Stimulated activated CD8-positive, alpha-beta memory T cell treated with anti-CD3 and anti-CD28 coated beads, Interleukin-7, amount 100 ng/mL, for 1 hour (primary cell): ENCODE measurements at places on chromosomes 12 and 14.

DNA sequence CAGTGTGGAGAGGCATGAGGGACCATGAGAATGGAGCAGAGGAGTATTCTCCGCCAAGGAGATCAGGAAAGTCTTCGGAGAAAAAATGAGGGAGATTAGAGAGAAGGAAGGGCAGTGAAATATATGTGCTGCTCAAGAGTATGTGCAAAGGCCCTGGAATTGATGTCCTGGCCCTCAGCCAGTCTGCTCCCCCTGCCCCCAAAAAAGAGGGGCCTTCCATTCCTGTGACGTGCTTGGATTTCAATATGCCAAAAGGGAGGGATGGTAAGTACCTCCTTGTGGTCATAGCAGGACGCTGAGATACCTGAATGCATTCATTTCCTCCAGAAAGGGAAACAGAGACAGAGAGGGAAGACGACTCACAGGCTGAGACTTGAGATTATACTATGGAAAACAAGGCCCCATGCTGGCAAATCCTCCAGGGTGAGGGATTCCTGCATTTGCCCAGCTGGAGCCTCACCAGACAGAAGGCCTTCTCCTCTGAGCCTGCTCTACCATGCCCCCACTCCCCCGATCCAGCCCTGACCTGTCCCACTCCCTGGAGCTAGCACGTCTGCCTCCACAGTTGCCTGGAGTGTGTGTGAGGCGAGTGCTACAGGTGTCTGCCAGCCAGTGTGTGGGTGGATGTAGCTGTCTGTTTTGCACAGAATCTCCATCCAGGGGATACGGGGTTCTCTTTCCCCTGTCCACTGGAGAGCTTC, 3.9 kb upstream of the RARG start:
- no peak for DNase-seq

DNA sequence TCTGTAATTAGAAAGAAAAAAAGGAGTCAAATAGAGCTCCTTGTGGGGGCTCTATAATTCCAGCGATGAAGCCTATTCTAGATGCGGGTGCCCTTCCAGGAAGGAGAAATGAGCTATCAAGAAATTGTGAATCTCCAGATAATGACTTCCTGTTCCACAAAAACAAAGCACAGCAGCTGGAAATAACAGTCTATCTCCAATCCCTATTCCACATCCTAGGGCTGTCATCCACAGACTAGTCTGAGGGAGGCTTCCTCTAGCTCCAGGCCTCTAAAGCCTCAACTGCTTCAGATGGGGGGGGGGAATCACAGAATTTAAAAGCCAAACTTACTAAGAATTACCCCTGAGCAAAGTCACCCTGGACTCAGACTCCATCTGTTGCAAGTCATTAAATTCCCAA, 77.4 kb upstream of the GTF2A1 start:
- DNase-seq, result no peak

DNA sequence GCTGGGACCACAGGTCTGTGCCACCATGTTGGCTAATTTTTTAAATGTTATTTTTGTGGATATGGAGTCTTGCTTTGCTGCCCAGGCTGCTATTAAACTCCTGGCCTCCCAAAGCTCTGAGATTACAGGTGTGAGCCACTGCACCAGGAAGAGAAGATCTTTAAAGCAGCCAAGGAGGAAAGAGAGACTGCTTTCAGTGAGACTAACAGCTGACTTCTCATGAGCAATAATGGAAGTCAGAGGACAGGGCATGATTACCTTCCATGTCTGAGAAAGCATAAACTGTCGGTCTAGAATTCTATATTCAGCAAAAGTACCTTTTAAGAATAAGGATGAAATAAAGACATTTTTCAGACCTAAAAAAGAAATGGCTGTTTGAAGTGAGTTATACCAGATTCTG, 57.3 kb upstream of the CHGA start:
- no peak for DNase-seq

DNA sequence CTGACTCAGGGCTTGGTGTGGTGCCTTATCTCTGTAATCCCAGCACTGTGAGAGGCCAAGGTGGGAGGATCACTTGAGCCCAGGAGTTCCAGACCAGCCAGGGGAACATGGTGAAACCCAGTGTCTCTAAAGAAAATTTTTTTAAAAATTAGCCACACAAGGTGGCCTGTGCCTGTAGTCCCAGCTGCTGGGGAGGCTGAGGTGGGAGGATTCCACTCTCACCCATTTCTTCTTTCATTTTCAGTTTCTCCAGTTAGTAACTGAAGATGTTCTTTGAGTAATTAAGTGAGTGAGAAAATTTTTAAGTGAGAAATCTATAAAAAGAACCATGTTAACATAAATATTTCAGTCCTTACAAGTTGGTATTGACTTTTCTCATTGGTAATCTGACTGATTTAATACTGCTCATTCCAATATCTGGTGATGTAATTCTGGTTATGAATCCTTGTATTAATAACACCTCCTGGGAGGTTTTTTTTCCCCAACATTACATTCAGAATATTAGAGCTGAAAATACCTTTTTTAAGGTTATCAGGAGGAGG, 6.1 kb downstream of the METTL3 start:
- DNase-seq, result no peak

DNA sequence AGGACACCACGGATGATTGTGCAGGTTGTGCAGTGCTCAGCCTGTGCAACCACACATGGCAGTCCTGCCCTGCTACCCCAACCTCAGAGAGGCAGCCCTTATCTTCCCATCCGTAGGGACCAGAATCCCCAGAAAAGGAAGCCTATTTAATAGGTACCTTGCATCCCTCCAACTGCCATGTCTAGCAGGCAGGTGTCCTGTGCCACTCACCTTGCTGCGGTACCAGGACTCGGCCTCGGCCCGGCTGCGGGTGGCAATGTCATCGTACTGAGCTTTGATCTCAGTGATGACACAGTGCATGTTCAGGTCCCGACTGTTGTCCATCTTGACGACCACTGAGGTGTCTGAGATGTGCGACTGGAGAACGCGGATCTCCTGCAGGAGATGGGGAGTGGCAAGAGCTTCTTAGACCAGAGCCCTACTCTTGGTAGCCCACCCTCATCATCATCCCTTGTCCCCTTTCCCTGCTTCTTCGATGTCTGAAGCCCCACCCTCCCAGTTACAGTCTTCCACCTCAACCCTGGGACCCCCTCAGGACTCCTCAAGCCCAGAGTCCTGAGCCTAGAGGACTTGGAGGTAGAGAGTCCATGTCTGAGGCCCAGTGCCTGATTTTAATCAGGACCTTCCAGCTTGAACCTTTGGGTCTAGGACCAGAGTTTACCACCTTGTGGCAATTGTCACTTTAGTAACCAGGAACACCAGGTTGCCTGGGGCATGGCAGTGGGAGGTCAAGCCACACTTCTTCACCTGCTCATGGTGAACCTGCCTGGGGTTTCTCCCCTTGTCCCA, 20.5 kb downstream of the KRT7 start:
- no peak for DNase-seq

GRCh38 chr12:54431911-54432814, 13.1 kb upstream of the ITGA5 start:
- DNase-seq, result no peak

DNA sequence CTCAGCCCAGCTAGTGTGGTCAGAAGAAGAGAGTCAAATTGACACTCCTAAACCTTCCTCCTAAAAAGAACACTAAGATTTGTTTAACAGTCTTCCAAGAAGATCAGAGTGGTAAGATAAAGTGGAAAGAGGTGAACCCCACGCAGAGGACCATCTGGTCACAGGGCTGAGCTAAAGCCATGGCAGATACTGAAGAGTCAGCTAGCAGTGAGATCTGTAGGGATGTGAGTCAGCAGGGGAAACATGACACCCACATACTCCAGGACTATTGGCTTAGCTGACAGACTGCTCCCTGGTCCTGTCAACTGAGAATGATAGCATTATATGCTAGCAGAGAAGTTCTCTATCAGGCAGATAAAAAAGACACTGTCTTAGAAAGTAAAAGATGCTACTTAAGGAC, 269.4 kb upstream of the ALG10 start:
- no peak for DNase-seq

DNA sequence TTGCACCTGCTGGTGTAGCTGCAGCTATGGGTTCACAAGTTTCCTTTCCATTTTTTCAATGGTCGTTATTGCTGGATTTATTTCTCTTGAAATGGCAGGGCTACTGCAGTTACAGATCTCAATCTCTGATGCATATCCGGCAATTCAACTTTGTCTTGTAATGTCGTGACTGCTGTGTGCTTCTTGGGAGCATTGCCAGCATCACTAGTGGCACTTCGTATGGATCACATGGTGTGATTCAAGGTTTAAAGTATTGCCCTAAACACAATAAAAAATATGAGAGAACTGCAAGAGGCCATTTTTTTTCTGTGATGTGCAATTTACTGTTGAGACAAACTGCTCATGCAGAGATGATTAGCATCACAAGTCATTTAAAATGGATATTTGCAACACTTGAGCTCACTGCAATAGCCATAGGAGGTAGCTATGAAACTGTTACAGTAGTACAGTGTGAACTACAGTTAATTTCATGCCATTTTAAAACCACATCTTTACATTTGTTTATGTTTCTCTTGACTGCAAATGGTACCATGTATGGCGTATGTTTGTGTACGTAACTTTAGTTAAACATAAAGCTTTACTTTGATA, 217.4 kb upstream of the PDE3A start:
- no peak for DNase-seq

- no peak for DNase-seq
Observed at GRCh38 chr14:32081901-32082300, 4.8 kb downstream of the ARHGAP5 start.

GRCh38 chr14:61491876-61492434, 170.6 kb downstream of the PRKCH start:
- no peak for DNase-seq

DNA sequence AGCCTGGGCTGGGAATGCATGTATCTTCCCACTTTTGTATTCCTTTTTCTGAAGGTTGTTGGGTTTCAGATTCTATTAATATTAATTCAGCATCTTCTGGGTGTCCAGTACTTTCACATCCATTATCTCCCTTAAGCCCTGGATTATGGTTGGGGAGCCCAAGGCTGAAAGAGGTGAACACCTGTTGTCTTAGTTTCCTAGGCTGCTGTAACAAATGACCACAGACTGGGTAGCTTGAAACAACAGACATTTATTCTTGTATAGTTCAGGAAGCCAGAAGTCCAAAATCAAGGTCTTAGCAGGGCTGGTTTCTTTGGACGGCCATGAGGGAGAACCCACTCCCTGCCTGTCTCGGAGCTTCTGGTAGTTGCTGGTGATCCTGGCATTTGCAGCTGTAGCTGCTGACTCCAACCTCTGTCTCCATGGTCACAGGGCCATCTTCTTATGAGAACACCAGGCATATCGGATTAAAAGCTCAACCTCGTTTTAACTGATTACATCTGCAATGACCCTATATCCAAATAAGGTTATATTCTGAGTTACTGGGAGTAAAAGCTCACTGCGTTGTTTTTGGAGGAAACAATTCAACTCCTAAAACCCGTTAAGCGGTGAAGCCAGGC, 68.2 kb upstream of the CLMN start:
- no peak for DNase-seq

GRCh38 chr14:59333235-59333634, 131.9 kb downstream of the GPR135 start:
- no peak for DNase-seq

- no peak for DNase-seq
Observed at GRCh38 chr14:75322746-75323145, 44.1 kb downstream of the FOS start.

GRCh38 chr12:68109444-68110217, 49.9 kb downstream of the IFNG start:
- no peak for DNase-seq

DNA sequence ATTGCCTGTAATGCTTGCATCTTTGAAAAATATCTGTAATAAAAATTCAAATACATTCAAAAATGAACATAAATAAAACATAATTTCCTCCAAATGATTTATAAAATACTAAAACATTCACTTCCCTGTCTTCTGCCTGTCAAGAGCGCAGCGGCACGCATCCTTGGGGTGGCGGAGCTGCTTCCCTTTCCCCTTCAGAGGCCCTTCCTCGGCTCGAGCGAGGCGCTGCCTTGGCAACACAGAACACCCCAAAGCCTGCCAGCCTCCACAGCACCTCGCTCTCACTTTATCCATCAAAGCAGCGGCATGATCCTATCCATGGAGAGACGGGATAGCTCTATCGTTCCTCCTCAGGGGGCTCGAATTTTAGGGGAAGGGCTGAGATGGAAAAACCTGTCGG, 146.2 kb downstream of the GXYLT1 start:
- DNase-seq, result no peak

DNA sequence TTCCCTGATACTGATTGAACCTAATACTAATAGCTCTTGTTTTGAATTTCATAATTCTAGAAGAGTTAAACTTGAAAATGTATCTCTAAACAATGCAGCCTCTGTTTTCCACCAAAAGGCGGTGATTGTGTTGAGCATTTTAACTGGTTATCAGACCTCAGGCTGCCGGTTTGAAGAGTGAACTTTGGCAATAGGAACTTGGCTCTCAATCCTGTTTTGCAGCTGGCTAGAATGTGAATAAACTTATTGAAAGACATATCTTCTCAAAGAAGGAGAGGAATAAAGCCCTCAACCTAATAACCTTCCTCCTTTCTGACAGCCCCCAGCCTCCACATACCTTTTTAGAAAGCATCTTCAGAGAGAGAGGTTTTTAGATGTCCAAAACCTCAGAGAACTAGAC, 105.4 kb downstream of the SRGAP1 start:
- DNase-seq, result no peak
